ENCODE measurements at places on chromosomes 11 and 22.

GRCh38 chr11:72229925-72230763 is 5.6 kb downstream of the INPPL1 start:
- DNase-seq, result no peak

DNA sequence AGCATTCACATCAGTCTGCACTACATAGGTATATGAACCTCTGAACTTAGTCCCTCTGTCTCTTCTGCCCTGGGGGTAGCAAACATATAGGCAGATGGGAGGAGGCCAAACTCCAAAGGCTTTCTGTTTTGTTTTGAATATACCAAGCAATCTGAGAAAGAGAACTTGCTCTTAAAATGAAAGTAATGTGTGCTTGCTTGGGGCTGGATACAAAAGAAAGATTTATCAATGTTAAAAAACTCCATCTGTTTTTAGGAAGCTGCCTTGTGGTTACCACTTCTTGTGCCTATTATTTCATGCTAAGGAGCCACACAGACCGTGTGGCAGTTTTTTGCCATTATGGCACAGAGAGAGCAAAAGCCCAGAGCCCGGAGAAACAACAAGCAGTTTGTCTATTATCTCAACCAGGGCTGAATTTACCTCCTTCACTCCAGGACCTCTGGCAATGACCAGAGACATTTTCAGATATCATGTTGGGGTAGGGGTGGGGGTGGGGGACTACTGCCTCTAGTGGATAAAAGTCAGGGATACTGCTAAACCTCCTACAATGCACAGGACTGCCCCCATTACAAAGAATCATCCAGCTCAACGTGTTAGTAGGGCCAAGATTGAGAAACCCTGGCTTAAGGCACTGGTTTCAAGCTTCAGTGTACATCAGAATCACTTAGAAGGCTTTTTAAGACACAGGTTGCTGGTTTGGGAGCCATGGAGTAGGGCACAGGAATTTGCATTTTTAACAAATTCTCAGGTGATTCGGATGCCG is 124.2 kb downstream of the APIP start:
- DNase-seq, result no peak

DNA sequence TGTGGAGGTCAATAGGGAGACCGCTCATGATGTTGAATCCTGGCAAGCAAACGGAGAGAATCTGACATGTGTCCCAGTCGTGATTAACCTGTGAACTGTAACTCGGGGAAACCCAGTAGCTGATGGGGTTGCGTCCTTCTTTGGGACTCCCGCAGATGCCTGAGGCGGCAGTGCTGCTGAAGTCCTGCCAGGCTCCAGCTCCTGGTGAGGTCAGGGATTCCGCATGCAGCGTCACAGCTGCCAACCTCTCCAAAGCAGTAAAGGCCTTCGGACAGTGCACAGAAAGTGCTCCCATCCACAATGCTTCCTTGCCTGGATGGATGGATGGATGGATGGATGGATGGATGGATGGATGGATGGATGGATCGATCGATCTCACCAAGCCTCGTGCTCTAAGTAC is 13.5 kb downstream of the KCNQ1 start:
- DNase-seq, result no peak

- no peak for DNase-seq
These were observed 121.2 kb downstream of the ABTB2 start for GRCh38 chr11:34236572-34236971.

- DNase-seq, result peak; percentile 65
These were observed 1.6 kb downstream of the APLP2 start for GRCh38 chr11:130071211-130071712.

DNA sequence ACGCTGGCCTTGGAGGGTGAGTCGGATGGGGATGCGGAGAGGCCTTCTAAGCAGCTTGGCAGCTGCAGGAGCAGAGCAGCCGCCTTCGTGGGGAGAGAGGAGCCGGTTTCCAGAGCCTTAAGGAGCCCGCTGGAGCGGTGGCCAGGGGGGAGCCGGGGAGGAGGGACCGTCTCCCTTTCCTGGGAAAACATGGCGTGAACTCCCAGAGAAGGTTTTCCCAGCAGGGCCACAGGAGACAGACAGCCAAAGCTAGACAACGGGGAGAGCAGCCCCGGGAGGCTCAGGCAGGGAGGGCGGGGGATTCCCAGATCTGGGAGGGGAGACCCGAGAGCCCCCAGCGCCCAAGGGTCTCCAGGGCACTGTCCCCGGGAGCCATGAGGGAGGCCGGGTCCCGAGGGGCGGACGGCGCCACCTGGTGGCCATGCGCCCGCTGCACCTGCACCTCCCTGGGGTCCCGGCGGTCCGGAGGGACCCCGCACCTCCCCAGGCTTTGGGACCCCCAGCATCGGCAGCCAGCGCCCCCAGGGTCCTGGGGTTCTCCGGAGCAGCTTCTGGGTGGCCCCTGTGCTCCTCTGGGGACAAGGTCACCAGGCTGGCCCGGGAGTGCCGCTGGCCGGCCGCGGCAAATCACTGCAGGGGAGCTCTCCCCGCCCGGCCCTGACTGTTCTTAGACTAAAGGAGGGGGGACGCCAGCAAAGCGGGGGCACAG is 2.4 kb upstream of the SYT8 start:
- no peak for DNase-seq

DNA sequence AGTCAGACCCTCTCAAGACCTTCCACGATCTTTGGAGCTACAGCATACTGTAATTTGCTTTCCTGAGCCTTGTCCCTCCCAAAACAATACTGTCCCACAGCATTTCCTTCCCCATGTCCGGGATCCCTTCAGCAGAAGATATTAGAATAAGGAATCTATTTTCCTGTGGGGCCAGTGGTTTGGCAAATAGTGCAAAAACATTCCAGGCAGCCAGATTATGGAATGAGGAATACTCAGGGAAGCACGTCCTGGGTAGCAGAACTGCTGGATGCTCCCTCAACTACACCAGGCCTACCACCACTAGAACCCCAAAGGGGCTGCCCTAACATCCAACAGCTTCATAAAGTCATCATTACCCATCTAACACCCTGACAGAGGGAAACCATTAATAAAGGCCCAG is 61.5 kb downstream of the AAMDC start:
- DNase-seq, result no peak

DNA sequence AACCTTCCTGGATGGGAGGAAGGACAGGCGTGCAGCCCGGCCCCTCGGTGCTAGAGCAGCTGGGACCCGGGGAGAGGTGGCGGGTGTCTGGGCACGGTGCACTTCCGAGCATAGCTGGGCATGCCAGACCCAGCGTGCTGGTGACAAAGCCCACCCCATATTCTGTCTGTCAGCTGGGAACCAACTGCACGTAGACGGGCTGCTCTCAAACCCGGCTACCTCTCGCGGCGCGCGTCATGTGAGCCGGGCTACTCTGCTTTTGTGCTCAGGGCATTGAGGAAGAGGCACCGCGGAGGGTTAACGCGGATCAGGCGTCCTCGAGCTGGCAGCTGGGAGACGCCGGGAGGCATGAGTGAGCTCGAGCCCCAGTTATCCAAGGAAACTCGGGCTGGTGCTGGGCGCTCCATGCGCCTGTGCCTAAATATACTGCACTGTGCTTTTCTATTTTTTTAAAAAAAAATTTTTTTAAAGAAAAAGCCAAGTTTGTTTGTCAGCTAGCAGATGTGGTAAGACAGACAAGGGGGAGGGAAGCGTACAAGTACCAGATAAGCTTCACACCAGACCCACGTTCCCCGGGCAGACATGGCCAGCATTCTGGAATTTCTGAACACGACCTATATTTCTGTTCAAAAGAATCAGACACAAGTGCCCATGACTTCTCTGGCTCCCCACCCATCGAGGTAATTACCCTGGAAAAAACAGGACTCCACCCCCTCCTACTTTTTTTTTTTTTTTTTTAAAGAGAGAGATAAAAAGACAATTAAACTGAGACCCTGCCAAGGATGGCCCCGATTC is 425.6 kb downstream of the SHANK2 start:
- no peak for DNase-seq

- peak; percentile 38 for DNase-seq
These were observed 2.2 kb upstream of the RFPL2 start for GRCh38 chr22:32206774-32207758.

GRCh38 chr11:36313750-36314433 is 17.8 kb downstream of the PRR5L start:
- DNase-seq, result no peak

DNA sequence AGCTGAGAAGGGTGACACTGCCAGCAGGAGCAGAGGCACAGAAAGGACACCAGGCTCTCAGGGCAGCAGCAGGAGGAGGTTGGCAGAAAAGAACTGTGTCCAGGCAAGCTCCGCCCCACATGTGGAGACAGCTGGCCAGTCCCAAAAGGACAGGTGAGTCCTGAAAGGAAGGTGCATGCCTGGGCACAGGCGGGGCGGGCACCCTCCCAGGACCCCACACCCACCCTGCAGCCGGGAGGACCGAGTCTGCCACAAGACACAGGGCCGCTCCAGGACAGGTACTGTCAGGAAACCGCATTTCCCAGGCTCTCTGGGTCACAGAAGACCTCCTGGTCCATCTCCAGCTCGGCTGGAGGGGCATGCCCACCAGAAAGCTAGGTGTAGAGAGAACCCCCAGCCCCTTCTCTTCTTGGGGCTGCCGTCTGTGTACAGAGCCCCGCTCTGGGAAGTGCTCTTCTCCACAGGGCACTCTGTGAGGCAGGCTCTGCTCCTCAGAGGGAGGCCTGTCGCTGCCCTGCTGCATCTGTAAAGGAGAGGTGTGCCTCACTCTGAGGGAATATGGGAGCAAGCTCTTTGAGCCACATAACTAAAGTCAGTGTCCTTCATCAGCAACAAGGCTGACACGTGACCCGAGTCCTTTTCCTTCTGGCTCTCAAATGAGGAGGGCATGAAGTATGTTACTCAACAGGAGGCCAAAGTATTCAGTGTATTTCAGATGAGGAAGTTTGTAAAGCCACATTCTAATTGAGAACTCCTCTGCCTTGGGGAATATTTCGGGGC is 50.5 kb downstream of the CLTCL1 start:
- no peak for DNase-seq

- DNase-seq, result no peak
These were observed 102.6 kb downstream of the TMPRSS5 start for GRCh38 chr11:113603277-113604059.

DNA sequence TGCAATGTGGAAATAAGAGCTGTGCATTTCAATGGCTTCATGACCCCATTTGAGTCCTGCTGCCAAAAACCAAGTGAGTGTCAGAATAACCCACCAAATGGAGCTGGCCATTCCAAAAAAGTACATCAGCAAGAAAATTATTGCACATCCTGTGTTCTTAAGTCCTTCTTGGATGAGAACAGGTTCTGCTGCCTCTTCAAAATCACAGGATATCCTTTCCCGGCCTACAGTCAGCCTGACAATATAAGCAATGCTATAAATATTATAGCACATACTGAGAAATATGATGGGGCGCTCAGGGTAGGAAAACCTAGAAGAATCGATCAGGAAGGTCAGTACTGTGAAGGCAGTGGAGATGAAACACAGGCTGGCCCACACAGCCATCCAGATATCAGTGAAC is 3.5 kb downstream of the FZD4 start:
- no peak for DNase-seq

GRCh38 chr11:66317723-66318599 is 1.1 kb upstream of the CD248 start:
- DNase-seq, result peak; percentile 71

- DNase-seq, result no peak
These were observed 65.8 kb upstream of the MYOD1 start for GRCh38 chr11:17653611-17654010.

- DNase-seq, result no peak
These were observed 5.2 kb downstream of the TRIM29 start for GRCh38 chr11:120132645-120133185.

GRCh38 chr11:5476186-5476819 is 12.2 kb upstream of the OR52D1 start:
- DNase-seq, result peak; percentile 48

GRCh38 chr22:23357053-23357452 is 176.7 kb downstream of the BCR start:
- no peak for DNase-seq
